ENCODE measurements at places on chromosomes 4 and X.

DNA sequence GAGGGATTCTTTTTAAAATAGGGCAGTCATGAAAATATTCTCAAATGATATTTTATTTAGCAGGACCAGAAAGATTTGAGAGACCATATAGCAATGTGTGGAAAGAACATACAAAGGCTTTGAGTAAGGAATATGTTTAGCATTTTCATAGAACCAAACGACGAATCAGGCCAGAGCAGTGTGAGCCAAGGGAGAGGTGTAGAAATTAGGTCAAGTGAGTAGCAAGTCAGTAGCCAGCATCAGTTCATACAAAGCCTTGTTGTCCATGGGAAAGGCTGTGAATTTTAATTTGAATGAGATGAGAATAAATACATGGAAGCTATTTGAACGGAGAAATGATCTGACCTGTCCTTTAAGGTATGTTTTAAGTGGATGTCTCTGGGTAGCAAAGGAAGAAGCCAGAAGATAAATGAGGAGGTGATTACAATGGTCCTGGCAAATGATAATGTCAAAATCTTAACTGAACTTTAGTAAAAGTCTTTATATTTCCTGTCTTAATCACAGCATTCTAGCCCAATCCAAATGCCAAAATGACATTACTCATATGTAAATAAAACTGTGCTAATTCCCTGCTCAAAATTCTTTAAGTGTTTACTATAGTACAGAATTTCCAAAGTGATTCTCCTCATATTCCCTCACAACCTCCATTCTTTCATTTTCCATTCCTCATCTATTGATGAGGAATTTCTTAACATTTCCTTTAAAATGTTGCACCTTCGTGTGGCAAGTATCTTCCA lies 155.7 kb upstream of the SLIT2 start:
- DNase-seq: no peak

DNA sequence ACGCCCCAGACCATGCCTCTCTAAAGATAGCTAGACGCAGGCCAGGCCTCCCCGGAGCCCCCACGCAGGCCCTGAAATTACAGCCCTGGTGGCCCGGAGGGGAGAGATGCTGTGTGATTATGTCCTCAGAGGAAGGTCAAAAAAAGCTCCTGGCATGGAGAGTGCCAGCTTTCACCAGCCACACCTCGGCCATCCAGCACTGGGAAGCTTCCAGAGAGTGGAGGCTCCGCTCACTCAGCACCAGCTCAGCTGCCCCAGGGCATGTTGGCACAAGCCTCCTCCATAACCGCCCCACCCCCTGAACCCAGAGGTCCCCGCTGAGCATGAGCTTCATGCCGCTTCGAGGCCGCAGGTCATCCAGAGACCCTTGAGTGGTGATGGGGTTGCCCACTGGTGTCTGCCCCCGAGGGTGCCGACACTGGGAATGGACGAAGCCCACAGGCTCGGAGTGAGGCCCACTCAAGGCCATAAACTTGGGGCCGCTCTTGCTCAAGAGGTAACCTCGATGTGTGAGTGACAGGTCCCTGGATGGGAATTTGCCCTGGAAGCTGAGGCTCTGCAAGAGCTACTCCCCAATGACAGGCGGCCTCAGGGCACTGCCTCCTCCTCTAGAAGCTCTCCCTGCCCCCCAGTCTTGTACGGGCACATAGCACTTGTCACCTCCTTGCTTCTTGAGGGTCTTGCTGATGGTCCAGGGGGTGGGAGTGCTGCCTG lies 4.4 kb upstream of the BGN start:
- no peak for DNase-seq

DNA sequence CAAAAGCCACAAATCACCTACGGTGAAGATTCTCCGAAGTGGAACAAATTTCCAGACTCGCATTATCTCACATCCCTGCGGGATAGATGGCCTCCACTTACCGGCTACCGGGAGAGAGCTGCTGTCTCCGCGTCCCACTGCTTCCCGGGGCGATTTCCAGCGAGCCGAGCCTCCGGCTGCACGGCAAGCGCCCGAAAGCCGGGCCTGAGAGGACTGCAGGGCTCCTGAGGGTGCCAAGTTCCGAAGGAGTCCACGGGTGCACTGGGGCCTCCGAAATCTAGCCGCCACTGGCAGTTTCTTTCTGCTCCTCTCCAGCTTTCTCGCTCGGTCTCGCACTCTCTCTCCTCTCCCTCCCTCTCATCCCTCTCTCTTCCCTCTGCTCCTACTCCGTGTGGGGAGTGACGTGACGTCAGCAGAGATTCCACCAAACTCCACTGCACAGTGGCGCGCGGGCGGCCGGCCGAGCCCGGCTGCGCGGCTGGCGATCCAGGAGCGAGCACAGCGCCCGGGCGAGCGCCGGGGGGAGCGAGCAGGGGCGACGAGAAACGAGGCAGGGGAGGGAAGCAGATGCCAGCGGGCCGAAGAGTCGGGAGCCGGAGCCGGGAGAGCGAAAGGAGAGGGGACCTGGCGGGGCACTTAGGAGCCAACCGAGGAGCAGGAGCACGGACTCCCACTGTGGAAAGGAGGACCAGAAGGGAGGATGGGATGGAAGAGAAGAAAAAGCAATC lies 14.0 kb upstream of the PITX2 start:
- DNase-seq: no peak

DNA sequence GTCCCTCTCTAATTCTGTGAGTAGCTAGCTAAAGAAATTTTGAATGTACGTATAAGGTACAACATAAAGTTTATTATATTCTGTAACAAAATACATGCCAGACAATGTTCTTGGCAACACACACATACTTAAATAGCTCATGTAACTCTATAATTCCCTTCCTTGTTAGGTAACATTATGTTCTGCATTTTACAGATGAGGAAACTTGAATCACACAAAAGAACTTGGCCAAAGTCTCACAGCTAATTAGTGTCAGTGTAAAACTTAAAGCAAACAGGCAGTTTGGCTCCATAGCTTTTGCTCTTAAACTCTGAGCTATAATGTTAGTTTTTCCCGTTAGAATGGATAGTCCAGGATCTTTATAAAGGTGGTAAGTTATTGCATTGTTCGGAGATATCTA lies 1091.8 kb upstream of the SLIT2 start:
- DNase-seq: no peak

DNA sequence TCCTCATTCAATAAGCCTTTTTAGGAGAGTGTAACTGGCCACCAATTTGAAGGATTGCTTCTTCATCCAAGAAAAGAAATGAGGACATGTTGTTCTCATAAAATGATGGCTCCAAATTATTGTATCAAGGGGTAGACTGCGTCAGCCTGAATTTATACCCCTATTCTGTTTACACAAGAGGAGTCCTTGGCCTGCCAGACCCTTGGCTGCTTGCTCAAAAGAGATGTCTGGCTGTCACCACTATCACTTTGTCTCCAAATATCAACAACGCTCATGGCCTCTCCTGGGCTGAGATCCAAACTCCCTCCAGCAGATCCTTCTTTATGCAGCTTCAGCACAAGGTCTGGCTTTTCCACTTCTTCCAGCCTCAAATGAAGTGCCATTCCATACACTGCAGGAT lies 127.9 kb downstream of the OR13H1 start:
- no peak for DNase-seq

- no peak for DNase-seq
Observed at GRCh38 chrX:110699109-110699508, 96.5 kb downstream of the CHRDL1 start.

GRCh38 chr4:7004331-7004730 lies 38.8 kb upstream of the TADA2B start:
- no peak for DNase-seq

DNA sequence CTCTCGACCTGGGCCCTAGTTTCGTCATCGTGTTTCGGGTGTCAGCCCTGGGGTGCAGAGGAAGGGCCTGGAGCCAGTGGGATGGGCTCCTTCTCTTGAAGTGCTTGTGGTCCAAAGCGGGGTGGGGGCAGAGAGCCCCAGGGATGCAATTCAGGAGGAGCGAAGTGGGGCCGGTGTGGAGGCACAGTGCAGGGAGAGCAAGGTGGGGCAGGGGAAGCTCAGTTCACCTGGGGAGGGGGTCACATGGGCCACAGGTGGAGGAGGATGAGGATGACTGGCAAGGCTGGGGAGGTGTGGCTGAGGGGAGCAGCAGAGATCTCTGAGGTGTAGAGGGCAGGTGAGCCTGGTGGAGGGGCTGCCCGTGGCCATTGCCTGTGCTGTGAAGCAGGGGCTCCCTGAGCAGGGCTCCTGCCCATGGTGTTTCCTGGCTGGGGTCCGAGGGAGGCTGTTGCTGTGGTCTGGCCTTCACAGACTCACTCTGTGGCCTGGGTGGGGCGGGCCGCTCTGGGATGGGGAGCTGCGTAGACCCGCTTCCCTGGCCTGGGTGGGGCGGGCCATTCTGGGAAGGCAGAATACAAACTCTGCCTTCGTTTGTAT lies 6.9 kb downstream of the SORCS2 start:
- no peak for DNase-seq

- no peak for DNase-seq
Observed at GRCh38 chrX:119093991-119094735, 21.4 kb downstream of the CT47C1 start.

- DNase-seq: no peak
Observed at GRCh38 chrX:13194291-13195103, 125.4 kb downstream of the ATXN3L start.

GRCh38 chrX:130211415-130212186 lies 39.8 kb downstream of the RAB33A start:
- DNase-seq: no peak

GRCh38 chrX:147565237-147565636 lies 346.5 kb upstream of the FMR1 start:
- DNase-seq: no peak

DNA sequence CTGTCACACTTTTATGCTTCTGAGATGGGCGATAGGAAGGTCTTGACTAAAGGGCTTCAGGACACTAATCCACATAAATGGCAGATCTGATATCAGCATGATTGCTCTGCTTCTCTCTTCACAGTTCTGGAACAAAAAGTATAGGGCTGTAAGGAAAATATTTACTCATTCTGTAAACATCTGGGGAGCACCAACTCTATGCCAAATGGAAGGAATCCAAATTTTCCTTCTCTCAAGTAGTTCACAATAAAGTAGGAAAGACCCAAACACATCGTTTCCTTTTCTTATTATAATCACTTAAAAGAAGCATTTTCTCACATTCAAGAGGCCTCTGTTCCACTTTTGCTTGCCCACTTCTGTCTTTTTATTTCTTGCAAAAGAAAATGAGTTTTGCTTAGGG lies 45.9 kb upstream of the F9 start:
- no peak for DNase-seq

- no peak for DNase-seq
Observed at GRCh38 chr4:51843309-51844152, 578 bp downstream of the DCUN1D4 start.

DNA sequence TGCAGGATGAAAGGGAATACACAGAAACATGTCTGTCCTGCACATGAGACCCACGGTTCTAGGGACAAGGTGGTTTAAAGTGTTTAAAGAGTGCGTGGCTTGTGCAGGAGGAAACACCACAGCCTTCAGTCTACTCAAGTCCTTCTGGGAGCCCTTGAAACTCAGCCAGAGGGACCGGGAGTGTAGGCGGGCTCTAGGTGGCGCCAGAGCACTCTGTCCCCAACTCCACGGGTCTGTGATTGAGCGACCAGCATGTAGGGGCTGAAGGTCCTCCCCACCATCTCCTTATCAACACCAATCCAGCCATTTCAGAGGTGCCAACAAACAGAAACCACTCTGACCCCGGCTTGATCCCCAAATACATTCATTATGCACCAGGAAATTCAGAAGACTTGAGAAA lies 82.0 kb upstream of the CLDN34 start:
- peak; percentile 48 for DNase-seq

GRCh38 chr4:141309874-141310273 lies 89.2 kb downstream of the ZNF330 start:
- no peak for DNase-seq

- no peak for DNase-seq
Observed at GRCh38 chrX:66203114-66203513, 39.1 kb downstream of the HEPH start.

GRCh38 chrX:131827935-131828334 lies 195.2 kb upstream of the STK26 start:
- DNase-seq: no peak

DNA sequence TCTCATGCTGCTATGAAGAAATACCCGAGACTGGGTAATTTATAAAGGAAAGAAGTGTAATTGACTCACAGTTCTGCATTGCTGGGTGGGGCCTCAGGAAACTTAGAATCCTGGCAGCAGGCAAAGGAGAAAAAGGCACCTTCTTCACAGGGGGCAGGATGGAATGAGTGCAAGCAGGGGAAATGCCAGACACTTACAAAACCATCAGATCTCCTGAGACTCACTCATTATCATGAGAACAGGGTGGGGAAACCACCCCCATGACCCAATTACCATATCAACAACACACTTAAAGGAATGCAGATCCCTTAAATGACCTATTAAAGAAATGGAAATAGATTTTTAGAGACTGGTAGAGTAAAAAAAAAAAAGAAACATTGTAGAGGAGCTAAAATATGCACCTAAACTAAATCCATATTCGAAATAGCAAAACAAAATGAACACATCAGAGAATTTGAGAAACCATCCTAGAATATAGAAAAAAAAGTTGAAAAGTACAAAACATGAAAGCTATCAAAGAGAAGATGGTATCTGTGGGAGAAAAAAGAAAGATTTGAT lies 104.3 kb upstream of the UGT8 start:
- DNase-seq: no peak

- DNase-seq: no peak
Observed at GRCh38 chr4:5636766-5637670, 71.3 kb downstream of the EVC2 start.

GRCh38 chrX:44459501-44459900 lies 83.2 kb downstream of the FUNDC1 start:
- no peak for DNase-seq

GRCh38 chrX:128396601-128397000 lies 344.4 kb upstream of the ACTRT1 start:
- DNase-seq: no peak

DNA sequence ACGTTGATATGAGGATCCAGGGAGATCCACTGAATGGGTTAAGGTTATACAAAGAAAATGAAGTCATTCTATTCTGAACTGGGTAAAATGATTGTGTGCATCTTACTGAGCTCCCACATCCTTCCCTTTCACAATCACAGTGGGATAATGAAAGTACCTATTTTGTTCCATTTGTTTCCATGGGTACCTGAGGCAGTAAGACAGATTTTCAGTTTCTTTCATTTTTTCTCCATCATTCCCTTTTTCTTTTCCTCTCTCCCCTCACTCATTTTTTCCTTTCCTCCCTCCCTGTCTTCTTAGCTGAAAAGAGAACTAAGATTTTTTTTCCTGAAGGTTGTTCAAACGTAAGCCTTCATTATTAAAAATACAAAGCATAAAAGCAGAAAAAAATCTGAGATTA lies 4.6 kb downstream of the GRIA2 start:
- no peak for DNase-seq

GRCh38 chr4:1097553-1097952 lies 15.8 kb downstream of the RNF212 start:
- no peak for DNase-seq

GRCh38 chr4:181143250-181143854 lies 1099.8 kb upstream of the TENM3 start:
- DNase-seq: peak; percentile 33

DNA sequence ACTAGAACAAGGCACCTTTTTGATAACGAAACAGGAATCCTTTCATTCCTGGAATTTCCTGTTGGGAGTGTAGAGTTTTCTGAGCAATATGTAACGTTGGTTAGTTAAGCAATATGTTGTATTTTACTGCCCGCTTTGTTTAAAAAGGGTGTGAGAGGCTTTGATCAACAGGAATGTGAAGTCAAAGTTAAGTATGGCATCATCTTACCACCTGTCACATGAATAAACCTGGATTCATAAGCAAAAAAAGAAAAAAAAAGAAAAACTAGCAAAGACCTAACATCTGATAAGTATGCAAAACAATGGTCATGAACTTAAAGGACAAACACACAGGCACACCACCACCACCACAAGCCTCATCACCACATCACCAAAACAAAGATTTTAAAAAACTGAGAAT lies 7.1 kb upstream of the CXCL5 start:
- DNase-seq: no peak

- DNase-seq: no peak
Observed at GRCh38 chrX:7987160-7988012, 60.2 kb upstream of the PNPLA4 start.

Measured in germinal center (tissue), 1 donor.